ENCODE measurements at places on chromosomes 6 and 20.

DNA sequence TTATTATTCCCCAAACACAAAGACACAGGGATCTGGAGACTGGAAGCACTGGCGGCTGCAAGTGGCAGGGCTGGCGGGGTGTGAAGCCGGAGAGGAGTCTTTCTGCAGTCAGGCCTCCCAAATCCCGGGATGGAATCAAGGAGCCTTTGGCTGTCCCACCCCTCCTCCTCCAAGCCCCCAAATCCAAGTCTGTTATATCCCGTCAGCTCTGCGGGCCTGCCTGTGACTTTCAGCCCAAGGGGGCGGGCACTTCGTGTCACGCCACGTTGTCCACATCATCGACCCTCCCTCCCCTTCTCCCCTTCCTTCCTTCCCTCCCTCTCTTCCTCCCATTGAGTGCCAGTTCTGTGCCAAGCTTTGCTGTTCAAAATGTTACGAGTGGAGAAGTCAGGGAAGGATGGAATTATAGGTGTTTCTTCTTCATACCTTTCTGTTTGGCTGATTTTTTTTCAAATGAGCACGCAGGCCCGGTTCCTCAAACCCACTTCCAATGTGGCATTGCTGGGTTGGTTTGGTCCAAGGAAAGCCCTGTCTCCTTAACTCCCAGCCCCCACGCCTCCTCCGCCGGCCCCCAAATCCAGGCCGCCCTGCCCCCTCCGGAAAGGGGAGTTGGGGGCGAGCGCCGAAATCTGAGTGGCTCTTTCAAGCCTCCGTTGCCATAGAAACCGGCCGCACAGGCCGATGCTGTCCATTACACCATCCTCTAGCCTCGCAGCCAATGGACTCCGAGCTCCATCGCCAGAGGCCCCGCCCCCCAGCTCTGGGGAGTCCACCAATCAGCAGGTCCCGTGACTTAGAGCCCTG lies 12.7 kb downstream of the ZCCHC3 start:
- peak; percentile 88 for DNase-seq

DNA sequence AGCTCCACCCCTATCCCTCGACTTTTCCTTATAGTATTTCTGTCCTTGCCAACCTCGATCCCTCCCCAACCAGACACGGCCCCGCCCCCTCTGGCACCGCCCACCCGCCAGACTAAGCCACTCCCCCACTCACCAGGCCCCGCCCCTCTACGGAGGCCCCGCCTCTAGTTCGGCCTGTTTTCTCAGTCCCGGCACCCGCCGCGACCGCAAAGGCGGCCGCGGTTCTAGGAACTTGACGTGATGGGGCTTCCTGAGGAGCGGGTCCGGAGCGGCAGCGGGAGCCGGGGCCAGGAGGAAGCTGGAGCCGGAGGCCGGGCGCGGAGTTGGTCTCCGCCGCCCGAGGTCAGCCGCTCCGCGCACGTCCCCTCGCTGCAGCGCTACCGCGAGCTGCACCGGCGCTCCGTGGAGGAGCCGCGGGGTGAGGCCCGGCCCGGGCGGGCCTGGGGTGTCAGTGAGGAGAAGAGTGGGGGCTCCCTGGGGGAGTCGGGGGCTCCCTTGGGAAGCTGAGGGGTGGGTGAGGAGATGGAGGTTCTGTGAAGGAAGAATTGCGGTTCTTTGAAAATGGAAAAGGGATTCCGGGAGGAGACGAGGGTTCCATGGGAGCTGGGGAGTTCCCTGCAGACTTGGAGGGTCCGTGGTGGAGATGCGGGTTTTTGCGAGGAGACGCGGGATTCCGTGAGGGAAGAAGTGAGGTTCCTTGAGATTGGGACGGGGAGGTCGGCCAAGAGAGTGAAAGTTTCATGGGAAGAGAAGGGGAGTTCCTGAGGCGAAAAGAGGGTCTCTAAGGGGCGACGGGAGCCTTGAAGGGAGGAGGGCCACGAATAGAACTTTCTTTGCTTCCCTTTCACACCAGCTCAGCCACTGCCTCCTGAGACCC lies at the start of gene ACSS2:
TSS of gene ACSS2 (plus strand) at position 207 of the 877 bp plus-strand sequence. CDS start at position 241, 34 bp downstream.
- peak; percentile 97 for DNase-seq

DNA sequence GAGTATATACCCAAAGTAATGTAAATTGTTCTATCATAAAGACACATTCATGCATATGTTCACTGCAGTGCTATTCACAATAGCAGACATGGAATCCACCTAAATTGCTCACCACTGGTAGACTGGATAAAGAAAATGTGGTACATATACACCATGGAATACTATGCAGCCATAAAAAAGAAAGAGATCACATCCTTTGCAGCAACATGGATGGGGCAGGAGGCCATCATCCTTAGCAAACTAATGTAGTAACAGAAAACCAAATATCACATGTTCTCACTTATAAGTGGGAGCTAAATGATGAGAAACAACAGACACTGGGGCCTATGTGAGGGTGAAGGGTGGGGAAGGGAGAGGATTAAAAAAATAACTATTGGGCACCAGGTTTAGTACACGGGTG lies 11.5 kb upstream of the TMEM200A start:
- DNase-seq: no peak

GRCh38 chr6:108027056-108027455 lies 47.5 kb downstream of the OSTM1 start:
- no peak for DNase-seq

DNA sequence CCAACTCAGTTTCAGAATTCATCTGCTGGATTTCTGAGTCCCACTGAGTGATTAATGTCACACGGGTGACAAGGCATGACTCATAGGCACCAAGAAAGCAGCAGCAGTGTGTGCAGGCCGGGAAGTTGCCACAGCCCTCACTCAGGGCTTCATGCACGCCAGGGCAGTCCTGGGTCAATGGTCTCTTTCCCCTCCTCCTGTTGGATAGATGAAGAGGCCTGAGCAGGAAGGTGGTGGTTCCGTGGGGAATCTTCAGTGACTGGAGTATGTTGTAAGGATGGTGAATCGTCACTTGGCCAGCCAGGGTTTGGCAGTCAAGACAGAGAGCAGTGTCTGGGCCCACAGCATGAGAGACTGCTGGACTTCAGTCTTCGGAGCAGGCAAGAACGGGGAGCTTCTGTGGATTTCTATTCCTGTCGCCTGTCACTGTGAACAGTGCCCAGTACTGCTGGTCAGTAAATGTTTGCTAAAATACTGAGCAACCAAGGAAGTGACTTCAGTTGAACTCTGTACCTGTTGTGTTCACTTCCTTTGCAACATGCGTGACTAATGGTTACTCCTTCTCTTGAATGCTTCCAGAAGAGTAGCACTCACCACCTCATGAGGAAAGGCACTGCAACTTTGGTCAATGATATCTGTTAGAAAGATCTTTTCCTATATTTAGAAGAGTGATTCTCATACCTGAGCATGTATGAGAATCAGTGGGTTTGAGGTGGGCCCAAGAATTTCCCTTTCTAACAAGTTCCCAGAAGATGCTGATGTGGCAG lies 62.0 kb upstream of the CD93 start:
- no peak for DNase-seq

DNA sequence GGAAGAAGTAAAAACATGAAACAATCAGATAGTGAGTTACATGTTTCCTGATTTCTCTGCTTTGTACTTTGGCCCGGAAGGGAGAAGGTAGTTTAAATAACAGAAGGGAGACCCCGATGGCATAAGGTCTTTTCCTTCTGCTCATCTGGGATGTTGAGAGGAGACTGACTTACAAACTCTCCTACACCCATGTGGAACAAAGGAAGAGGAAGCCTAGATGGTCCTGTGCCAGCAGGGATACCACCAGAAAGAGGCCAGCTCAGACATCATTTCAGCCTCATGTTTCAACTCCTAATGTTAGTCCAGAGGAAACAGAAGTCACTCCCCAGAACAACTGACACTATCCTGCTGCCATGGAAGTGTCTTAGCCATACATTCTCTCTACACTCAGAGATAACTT lies 250.7 kb upstream of the NOX3 start:
- no peak for DNase-seq

- DNase-seq: no peak
Measured at GRCh38 chr20:2305029-2305428, 9.2 kb downstream of the TGM3 start.

DNA sequence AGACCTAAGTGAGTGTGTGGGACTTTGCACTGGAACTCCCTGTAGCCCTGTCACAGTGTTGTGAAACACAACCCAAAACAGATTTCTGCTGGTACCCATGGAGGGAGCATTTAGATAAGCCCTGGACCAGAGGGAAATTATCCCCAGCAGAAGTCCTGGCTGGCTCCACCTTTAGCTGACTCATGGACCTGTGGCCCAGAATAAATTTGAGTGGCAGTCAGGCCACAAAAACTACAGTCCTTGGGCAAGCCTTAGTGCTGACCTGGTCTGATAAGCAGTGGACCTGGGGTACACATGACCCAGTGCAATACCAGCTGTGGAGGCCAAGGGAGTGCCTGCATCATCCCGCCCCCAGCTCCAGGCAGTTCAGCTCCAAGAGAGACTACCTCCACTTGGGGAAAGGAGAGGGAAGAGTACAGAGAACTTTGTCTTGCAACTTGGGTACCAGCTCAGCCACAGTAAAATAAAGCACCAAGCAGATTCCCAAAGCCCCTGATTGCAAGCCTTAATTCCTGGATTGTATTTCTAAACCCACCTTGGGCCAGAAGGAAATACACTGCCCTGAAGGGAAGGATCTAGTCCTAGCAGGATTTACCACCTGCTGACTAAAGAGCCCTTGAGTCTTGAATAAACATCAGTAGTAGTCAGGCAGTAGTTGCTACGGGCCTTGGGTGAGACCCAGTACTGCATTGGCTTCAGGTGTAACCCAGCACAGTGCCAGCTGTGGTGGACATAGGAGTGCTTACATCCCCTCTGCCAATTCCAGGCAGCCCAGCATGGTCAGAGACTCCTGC lies 140.4 kb upstream of the COL21A1 start:
- no peak for DNase-seq

GRCh38 chr6:12314751-12315150 lies 24.6 kb downstream of the EDN1 start:
- no peak for DNase-seq

DNA sequence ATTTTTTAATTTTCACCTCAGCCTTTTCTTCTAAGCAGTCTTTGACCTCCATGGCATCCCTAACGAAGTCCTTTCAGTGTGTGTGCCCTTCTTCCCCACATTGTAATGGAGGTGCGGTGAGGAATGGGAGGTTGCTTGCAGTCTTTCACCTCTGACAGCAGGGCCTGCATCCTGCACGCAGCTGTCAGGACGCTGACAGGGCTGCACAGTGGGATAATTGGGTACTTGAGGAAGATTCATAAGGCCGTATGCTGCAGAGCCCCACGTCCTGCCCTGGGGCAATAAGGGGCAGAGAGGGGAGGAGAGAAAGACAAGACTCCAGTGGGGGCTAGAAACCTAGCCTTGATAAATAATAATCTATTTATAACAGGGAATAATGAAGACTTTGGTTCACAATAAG lies 184.7 kb downstream of the SAMD5 start:
- DNase-seq: no peak

DNA sequence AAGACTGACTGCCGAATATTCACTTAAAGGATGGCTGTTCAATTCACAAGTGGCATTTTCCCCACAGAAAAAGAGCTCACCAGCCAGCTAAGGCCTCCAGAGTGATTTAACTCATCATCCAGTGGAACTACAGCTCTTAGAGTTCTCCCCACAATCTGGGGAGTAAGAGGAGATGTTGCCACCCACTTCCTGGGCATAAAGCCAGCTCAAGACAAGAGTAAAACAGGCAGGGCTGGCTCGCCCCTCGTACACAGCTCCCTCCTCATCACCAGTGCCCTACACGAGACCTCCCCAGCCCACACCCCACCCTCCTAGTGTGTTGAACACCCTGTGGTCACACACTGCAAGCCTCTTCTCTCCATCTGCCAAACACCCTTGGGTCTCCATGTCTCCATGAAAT lies 47.2 kb upstream of the IPCEF1 start:
- no peak for DNase-seq

GRCh38 chr20:21075471-21075870 lies 30.7 kb downstream of the LINC00237 start:
- DNase-seq: no peak

- no peak for DNase-seq
Measured at GRCh38 chr20:34746674-34747073, 42.5 kb downstream of the TP53INP2 start.

DNA sequence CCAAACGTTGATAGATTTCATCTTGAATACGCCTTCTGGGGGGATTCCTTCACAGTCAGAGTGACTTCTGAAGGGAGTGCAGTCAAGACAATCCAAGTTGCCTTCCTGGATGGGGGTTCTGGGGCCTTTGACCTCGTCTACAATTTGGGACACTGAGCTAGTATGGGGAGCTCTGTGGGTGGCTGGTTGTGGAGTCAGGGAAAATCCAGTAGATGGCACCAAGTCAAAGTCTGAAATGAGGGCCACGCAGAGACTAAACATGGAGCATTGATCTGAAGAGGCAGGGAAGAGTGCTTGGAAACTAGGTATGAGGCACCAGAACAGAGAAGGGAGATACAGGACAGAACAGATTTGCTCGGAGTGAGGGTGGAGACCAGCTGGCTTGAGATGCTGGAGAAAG lies 43.6 kb upstream of the CCN6 start:
- DNase-seq: peak; percentile 52

DNA sequence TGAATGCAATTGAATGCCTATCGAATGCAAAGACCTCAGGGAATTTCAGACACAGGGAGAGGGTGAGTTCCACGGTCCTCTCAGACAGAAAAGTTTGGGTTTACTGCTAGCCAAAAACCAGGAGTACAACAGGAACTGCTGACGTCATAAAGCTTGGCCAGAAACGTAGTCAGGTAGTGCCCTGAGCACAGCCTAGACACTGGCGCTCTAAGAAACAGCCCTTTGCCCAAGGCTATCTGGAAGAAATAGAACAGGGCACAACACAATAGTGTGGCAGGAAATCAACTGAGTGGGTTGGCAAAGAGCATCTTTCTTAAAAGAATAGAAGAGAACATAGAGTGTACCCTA lies 58.0 kb downstream of the GFOD1 start:
- DNase-seq: no peak

GRCh38 chr20:57818418-57819181 lies 108.8 kb upstream of the PMEPA1 start:
- no peak for DNase-seq

GRCh38 chr6:11309947-11310665 lies 77.6 kb upstream of the NEDD9 start:
- DNase-seq: no peak

DNA sequence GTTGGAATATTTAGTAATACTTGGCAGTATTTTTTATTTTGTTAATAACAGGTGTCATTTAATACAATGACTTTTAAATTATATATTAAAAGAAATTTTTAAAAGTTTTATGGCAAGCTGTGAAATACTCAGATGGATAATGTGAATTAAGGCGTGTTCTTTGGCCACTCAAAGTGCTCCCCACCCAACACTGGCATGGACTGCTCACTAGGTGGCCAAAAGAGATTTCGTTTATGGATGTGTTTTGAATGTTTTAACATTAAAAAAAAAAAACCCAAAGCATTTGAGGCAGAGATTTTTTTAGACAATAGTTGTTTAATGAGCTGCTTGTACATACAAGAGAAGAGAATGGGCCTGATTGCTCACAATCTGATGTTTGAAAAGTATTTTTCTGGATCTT lies 86.5 kb downstream of the QKI start:
- DNase-seq: no peak

GRCh38 chr20:23488996-23489395 lies 1.9 kb upstream of the CST8 start:
- DNase-seq: no peak

All from CD4-positive, alpha-beta T cell treated with Interleukin-6 for 4 hours (primary cell).